ENCODE measurements at places on chromosomes 7 and 10.

DNA sequence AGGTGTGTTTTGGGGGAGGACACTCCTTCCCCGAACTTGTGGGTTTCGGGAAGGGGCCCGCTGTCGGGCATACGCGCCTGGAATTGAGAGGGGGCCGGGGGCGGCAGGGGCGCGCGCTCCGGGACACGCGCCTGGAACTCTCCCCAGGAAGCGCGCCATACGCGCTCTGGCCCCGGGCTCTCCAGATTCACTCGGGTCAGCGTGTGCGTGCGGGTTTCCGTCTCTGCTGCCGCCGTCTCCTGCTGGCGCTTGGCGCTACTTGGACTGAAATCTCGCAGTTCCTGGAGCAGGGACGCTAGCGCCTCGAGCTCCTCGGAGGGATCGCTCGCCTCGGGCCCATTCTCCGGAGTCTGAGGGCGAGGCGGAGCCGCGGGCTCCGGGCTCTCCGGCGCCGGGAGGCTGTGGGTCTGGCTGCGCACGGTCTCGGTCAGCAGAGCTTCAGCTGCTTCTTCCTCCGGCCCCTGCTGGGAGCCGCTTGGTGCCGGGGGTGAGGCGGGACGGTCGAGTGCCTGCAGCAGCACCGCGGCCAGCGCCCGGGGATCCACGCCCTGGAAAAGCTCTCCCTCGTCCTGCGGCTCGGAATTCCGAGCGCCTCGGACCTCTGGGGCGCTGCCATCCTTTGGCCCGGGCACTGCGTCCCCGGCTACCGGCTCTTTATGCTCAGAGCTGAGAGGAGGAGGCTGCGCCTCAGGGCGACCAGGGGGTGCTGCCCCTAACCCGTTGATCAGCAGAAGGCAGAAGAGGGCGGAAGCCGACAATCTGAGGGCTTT, 1.1 kb downstream of the VGF start:
- no peak for DNase-seq

DNA sequence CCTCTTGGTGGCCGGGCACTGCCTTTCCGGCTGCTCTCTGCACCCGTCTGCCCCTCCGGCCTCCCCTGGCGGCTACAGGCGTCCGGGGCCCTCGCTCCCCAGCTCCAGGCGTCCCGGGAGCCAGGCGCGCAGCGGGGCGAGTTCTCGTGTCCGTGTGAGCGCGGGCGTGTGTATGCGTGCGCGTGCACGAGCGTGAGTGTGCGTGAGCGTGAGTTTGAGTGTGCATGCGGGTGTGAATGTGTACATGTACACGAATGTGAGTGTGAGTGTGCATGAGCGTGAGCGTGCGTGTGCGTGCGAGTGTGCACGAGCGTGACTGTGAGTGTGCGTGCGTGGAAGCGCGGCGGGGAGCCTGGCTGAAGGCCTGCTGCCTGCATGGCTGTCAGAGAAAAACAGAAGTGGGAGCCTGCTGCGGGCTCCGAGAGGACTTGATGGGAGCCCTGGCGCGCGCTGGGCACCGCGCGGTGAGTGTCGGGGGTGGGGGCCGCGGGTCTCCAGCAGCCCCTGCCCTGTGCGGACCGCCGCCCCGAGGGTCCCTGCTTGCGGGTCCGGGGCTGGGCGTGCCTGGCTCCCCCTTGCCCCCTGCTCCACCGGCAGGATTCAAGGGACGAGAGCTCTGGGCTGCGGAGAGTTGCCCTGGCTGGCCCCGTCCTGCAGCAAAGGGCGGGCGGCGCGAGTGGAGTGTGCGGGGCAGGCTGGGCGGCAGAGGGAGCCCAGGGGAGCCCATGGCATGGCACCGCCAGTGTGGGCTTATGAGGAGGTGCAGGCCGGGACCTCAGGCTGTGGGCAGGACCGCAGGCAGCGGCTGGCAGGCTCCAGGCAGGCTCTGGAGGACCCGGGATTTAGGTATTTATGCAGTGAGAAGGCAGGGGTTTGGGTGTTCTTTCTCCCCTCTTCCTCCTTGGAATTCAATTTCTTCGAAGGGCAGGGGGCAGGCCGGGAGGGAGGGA, 75.8 kb upstream of the EN2 start:
- DNase-seq = no peak

- peak; percentile 88 for DNase-seq
Measured at GRCh38 chr10:70729763-70730357, 55.3 kb downstream of the TBATA start.

GRCh38 chr7:101790566-101791293, 26.7 kb upstream of the CUX1 start:
- DNase-seq = no peak

DNA sequence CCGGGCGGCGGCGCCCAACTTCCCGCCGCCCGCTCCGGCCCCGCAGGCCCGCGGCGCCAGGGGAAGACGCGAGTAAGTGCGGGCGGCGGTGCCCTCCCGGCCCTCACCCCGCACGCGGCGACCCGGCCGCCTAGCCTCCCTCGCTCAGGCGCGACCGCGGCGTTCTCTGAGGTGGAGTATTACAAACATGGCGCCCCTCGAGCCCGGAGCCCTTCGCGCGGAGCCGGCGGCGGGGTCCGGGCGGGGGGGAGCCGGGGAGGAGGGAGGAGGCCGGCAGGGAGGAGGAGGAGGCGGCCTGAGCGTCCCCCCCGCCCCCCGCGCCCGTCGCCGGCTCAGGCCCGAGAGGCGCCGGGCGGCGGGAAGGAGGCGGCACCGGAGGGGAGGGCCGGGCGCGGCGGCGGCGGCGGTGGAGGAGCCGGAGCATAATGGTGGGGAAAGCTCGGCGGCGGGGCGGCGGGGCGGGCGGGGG, at the start of gene ZMYND11:
TSS of gene ZMYND11 (plus strand) at position 324 of the 469 bp plus-strand sequence. CDS start 44,558 bp downstream, outside the sequence.
- DNase-seq = no peak

DNA sequence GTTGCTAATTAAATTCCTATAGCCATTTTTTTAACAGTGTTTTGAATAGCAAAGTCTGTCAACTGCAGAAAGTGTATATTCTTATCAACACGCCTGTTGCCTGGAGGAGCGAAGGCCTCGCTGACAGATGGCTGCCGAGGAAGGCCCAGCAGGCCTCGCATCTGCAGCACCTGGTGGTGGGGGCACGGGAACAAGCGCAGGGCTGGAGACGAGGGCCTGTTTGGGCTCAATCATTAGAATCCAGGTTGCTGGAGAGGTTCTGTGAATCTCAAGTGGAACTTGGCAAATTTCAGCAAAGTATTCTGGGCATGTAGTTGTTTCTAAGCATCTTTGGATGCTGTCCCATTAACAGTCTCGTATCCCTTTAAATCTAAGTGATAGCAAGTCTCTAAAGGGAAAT, 66.1 kb upstream of the FAM204A start:
- no peak for DNase-seq

DNA sequence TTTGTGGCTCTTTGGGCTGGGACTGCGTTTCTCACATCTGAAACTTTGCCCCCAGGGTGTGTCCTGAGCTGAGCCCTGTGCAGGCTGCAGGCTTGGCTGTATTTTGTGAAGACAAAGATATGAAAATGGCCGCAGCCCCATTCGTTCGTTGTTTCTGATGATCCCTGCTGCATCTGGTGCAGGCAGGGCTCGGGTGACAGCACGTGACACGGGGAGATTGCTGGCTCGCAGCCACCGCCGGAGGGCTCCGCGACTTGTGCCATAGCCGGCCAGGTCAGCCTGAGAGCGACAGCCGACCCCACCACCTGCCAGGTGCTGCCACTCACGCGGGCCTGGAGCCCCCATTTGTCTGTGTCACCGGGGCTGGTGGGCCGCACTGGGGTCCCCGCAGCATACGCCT, 81.3 kb downstream of the ZRANB1 start:
- DNase-seq = peak; percentile 21

DNA sequence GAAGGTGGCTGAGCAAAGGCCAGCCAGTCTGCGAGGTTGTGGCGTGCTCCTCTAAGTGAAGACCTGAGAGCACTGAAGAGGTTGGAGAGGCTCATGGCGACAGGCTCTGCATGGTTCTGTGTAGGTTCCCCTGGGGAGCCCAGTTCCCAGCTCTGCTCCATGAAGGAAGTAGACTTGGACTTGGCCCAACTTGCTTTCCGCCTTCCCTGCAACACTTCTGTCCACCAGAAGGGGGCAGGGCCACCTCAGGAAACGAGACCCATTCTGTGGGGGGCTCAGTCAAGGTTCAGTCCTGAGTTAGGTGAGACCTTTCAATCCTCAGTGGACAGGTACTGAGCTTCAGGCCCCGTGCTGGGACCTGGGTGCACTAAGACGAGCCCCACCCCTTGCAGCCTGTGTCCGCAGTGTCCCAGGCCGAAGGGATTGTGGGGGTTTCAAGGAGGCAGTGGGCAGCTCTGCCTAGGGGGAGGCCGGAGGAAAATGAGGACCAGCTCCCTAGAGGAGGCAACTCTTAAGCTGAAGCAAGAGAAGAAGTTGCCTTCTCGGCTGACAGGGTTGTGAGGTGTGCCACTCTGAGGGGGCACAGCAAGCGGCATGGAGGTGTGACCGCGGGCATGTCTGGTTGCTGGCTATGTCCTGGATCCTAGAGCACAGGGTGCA, 15.0 kb upstream of the PCBD1 start:
- DNase-seq = peak; percentile 16

Data from DMS153 (cell line).